ENCODE measurements at places on chromosomes 3 and 15.

DNA sequence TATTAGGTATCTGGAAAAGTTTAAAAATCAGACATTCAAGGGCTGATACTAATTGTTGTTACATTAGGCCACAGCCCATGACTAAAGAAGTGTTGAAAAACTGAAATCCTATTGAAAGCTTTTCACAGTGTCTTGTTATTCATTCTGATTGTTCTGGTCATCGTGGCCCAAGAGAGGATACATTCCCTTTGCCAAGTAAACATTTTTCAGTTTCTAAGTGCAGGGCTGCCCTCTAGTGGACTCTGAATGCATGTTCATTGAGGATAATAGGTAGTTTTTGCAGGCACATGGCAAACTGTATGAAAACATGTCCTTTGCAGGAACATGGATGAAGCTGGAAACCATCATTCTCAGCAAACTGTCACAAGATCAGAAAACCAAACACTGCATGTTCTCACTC lies 181.1 kb downstream of the MYRIP start:
- peak; percentile 82 for DNase-seq

DNA sequence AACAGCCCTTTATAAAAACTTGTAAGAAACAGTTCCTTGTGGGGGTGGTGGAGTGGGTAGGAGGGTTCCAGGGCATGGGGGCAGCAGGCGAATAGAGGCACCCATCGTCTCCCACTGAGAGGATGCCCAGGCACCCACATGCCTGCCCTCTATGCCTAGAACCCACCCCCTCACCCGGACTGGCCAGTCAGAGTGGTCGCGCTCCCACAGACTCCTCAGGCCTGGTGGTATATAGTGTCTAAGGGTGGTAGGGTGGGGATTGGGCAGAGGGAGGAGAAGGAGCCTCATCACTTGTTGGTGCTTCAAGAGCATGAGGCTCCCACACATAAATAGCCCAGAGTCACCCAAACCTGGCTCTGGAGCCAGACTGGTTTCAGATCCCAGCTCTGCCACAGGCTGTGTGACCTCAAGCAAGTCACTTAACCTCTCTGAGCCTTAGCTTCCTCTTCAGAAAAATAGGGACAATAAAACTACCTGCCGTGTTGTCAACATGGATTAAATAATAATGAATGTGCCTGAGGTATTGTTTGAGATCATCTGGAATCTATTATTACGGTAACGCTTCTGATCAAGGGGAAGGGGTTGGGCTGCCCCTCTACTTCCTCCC lies 262.1 kb downstream of the UACA start:
- no peak for DNase-seq

GRCh38 chr15:101145362-101145761 lies 106.5 kb downstream of the CHSY1 start:
- peak; percentile 34 for DNase-seq

- no peak for DNase-seq
Observed at GRCh38 chr3:51379746-51380455, 5.2 kb upstream of the MANF start.

- DNase-seq: no peak
Observed at GRCh38 chr3:139548801-139549200, 9.3 kb upstream of the RBP1 start.

DNA sequence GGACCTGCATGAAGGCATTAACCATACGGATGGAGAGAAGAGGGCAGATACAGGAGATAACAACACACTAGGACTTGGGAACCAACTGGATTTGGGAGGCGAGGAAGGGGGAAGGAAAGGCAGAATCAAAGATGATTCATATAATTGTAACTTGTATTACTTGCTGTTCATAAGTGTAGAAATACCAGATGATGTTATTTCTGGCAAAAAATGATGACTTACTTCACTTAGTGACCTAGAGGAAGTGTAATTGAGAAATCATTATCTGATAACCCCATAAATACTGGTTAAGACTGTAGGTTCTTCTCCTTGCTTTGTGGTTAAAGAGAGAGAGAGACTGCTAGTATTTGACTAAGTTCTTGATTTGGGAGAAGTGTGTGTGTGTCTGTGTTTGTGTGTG lies 50.5 kb upstream of the GK5 start:
- DNase-seq: no peak
